ENCODE measurements at places on chromosomes 16 and 17. TPM values are rescaled to one million over a fixed set of nuclear protein-coding genes. Genes with fewer than 3 reads are reported as not detected.

GRCh38 chr17:11238705-11239104 is 2.3 kb upstream of the SHISA6 start:
- no peaks in the 10 kb centered on the region for H3K36me3 ChIP-seq
- no peak overlapping the region for H3K4me3 ChIP-seq
- no peaks in the 10 kb centered on the region for H3K4me1 ChIP-seq
- no peak overlapping the region for H3K27ac ChIP-seq
- H3K27me3 ChIP-seq, result peaks cover 26% of the 10 kb centered on the region

GRCh38 chr16:49952386-49952785 is 72.6 kb upstream of the CNEP1R1 start:
- no peak overlapping the region for H3K4me3 ChIP-seq
- no peak for DNase-seq
- H3K27ac ChIP-seq, result no peak overlapping the region
- H3K36me3 ChIP-seq, result no peaks in the 10 kb centered on the region
- H3K4me1 ChIP-seq, result no peaks in the 10 kb centered on the region

- no peaks in the 10 kb centered on the region for H3K4me1 ChIP-seq
- H3K4me3 ChIP-seq, result no peak overlapping the region
- no peaks in the 10 kb centered on the region for H3K27me3 ChIP-seq
- no peaks in the 10 kb centered on the region for H3K36me3 ChIP-seq
- DNase-seq, result no peak
Measured at GRCh38 chr16:52492789-52493357, 54.1 kb downstream of the TOX3 start.

GRCh38 chr17:64009571-64010402 is 10.6 kb downstream of the ICAM2 start:
- H3K4me1 ChIP-seq, result peaks cover 58% of the 10 kb centered on the region
- H3K36me3 ChIP-seq, result peaks cover 6% of the 10 kb centered on the region
- H3K27ac ChIP-seq, result peak overlapping the region; percentile 81
- DNase-seq, result no peak
- H3K27me3 ChIP-seq, result no peaks in the 10 kb centered on the region
- peak overlapping the region; percentile 45 for H3K4me3 ChIP-seq

DNA sequence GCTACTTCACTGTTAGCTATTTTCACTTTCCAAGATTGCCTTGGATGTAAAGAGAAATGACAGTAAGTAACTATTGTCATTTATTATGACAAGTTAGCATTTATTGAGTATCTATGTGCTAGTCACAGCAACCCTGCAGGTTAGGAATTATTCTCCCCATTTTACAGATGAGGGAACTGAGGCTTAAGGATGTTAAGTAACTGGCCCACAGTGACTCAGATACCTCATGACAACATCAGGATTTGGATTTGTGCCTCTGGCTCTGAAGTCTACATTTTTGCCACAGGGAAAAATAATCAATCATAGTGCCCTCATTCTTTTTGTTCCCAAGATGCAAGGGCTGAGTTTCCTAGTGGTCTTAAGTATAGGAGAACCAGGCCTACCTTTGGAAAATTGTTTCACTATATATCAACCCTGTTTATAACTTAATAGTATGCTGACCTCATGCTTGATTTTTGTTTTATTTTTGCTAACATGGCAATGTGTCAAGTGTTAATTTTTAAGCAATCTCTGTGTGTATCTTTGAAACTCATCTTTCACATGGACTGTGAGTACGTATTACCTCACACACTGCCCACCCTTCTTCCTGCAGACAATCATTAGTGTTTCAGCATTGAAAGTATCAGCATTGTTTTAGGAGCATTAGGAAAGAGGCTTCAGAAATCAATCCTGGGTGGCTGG is 105.0 kb downstream of the TANGO6 start:
- H3K36me3 ChIP-seq, result peaks cover 4% of the 10 kb centered on the region
- H3K4me1 ChIP-seq, result no peaks in the 10 kb centered on the region
- no peaks in the 10 kb centered on the region for H3K27me3 ChIP-seq
- DNase-seq, result no peak

DNA sequence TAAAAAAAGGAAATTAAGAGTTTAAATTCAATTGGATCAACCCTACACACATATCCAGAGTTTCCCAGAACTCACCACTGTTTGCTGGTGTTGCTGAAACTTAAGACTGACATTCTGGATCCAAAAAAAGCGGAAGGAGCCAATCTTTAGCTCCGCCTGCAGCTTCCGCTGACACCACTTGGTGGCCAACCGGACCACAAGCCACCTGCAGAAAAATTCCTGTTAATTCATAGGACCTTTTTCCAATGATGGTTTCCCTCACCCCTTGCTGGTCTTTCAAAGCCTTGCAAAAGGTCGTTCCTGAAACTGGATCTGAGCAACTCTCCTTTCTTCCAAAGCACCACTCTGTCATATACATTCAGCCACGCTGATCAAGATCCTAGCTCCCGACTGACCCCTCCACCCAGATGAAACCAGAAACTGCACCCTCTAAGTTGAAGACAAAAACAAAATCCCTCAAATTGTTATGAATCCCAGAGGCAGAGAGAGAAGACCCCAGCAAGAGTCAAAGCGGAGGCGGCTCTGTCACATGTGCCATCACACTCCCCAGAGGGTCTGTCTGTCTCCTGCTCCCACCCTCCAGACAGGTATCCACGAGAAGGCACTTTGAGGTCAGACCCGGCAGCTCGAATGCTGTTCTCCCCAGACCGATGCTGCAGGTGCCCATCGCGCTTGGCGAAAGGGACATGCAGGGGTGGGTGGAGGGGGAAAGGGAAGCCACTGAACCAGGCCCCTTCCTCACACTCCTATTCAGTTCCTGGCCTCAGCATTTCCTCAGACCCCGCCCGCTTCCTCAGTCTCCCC is 773 bp downstream of the BLTP2 start:
- H3K4me3 ChIP-seq, result peak overlapping the region; percentile 99
- peaks cover 2% of the 10 kb centered on the region for H3K36me3 ChIP-seq
- H3K4me1 ChIP-seq, result peaks cover 31% of the 10 kb centered on the region
- no peaks in the 10 kb centered on the region for H3K27me3 ChIP-seq

- no peaks in the 10 kb centered on the region for H3K27me3 ChIP-seq
- H3K36me3 ChIP-seq, result no peaks in the 10 kb centered on the region
- DNase-seq, result no peak
- no peaks in the 10 kb centered on the region for H3K4me1 ChIP-seq
- H3K27ac ChIP-seq, result no peak overlapping the region
- no peak overlapping the region for H3K4me3 ChIP-seq
Measured at GRCh38 chr16:3413730-3414379, 12.8 kb downstream of the ZNF174 start.

DNA sequence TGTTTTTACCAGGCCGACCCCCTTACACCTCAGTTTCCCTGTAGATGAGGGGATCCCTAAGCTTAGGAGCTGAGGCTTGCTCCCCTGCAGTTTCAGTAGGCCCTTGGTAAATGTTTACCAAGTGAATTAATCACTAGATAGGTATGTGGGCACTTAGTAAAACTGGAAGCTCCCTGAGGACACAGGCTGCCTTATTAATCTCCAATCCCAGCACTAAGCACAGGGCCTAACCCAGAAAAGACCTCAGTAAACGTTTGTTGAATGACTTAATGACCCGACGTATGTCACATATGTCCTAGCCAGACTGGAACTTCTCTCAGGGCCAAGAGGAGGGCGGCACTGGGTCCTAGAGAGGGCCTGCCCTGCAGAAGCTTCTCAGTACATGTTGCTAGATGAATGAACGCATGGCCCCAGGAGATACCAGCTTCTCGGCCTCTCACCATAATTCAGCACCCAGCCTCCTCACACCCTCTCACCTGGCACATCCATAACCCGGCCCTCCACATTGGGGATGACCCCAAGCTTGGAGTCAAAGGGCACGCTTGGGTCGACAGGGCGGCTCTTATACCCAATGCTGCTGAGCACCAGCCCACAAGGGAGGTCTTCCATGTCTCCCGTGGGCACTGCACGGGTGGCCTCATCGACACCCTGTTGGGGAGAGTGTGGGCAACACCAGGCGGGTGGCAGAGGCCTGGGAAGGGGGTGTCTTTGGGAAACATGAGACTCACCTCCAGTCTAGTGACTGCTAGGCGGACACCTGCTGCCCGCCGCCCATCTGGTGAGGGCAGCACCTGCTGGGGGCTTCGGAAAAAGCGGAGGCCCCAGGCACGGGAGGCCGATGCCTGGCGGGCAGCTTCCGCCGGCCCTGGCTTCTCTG is 4.0 kb upstream of the GRIN2C start:
- no peaks in the 10 kb centered on the region for H3K36me3 ChIP-seq
- peaks cover 16% of the 10 kb centered on the region for H3K4me1 ChIP-seq
- peaks cover 13% of the 10 kb centered on the region for H3K27me3 ChIP-seq
- DNase-seq, result no peak

DNA sequence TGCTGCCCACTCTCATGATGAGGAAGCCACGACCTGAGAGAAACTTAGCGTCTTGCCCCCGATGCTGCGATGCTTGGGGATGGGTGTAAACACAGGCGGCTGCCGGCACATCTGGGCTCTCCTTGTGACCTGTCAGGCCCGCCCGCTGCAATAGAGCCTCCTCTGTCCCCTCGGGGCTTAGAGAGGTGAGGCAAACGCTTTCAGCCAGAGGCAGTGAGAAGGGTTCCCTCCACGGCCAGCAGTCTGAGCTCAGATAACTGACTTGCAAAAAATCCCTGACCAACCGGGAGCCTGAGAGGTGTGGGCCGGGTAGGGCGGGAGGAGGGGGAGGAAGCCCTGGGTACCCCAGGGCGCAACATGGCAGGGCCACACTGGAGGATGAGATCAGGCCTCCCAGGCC is 260.6 kb downstream of the C16orf95 start:
- H3K4me3 ChIP-seq, result no peak overlapping the region
- peaks cover 2% of the 10 kb centered on the region for H3K36me3 ChIP-seq
- H3K27me3 ChIP-seq, result peaks cover 46% of the 10 kb centered on the region
- DNase-seq, result no peak
- H3K27ac ChIP-seq, result no peak overlapping the region

- H3K27ac ChIP-seq, result peak within 1 kb of the TSS; percentile 92
- H3K4me1 ChIP-seq, result peaks cover 29% of the 10 kb centered on the region
- no peaks in the 10 kb centered on the region for H3K27me3 ChIP-seq
- DNase-seq, result no peak
- H3K36me3 ChIP-seq, result peaks cover 6% of the 10 kb centered on the region
Measured at GRCh38 chr17:77140878-77141767, at the start of gene SEC14L1. TSS of gene SEC14L1 (plus strand) at chr17:77140969. CDS start at chr17:77143597, 2,628 bp downstream.

GRCh38 chr17:5571281-5571680 is 13.0 kb downstream of the NLRP1 start:
- peaks cover 21% of the 10 kb centered on the region for H3K36me3 ChIP-seq
- peaks cover 54% of the 10 kb centered on the region for H3K4me1 ChIP-seq
- H3K27ac ChIP-seq, result no peak overlapping the region
- no peaks in the 10 kb centered on the region for H3K27me3 ChIP-seq

The FKBP10 gene
- not detected for total RNA-seq

The NHLRC4 gene
- 0.86 TPM for total RNA-seq

The GLP2R gene
- total RNA-seq, result not detected

The MMP28 gene
- total RNA-seq, result 0.44 TPM

The HEATR3 gene
- 10.9 TPM for total RNA-seq

The ABCC12 gene
- not detected for total RNA-seq

The KRT23 gene
- not detected for total RNA-seq

Data from T-helper 17 cell (primary cell).